Stimulated activated CD8-positive, alpha-beta memory T cell treated with anti-CD3 and anti-CD28 coated beads, Interleukin-4, amount 100 ng/mL, for 1 hour (primary cell): ENCODE measurements at places on chromosomes 7 and 10.

DNA sequence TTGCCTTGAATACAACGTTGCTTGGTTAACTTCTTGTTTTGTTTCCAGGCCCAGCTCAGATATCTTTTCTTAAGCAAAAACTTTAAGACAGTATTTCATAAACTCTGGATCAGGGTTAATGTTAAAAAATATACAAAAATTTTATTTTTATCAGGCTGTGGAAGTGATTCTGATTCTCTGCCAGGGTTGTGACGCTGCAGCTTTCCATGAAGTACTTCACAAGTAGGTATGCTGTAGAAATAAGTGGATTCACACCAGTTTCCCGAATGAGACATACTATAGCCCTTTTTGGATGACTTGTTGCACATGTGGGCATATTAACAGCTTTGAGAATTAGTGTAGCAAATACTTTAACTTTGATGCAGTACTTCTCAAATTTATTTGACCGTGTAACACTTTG lies 70.1 kb downstream of the CDK14 start:
- no peak for DNase-seq

DNA sequence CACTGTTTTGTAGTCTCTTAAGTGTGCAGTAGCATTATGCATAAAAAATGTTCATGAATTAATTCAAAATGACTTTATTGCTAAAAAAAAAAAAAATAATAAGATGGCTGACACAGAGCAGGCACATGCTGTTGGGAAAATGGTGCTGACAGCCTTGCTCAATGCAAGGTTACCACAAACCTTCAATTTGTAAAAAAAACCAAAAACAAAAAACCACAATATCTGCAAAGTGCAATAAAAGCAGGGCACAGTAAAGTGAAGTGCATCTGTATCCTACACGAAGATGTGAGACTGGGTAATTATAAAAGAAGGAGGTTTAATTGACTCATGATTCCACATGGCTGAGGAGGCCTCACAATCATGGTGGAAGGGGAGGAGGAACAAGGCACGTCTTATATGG lies 185.8 kb downstream of the USP6NL start:
- no peak for DNase-seq

- no peak for DNase-seq
These were observed 201.7 kb upstream of the PRSS58 start for GRCh38 chr7:142459551-142459963.

DNA sequence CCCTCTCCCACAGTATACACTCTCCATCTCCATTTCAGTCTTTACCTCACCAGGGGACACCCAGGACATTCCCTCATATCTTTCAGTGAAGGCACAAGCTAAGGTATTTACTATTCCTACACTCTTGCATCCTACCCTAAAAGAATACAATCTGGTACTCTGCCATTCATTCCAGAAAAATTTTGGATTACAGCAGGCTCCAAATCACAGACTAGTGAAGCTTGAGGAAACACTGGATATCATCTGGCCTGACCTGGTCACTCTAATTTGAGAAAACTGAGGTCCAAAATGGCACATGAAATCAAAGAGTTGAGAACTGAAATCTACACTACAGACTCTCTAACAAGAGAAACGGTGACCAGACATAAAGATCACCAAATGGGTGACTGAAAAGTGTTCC lies 61.7 kb downstream of the CREB3L2 start:
- DNase-seq: no peak

- no peak for DNase-seq
These were observed 43.1 kb upstream of the FOXK1 start for GRCh38 chr7:4638781-4639575.

- no peak for DNase-seq
These were observed 410.0 kb downstream of the EXOC4 start for GRCh38 chr7:133662830-133663229.

GRCh38 chr10:71666639-71667386 lies 52.8 kb downstream of the C10orf105 start:
- DNase-seq: no peak
